ENCODE measurements at places on chromosomes 13 and 19. TPM values are rescaled to one million over a fixed set of nuclear protein-coding genes. Genes with fewer than 3 reads are reported as not detected.
A peak's percentile ranks its signal among the peaks of the same experiment; 100 is the strongest.

DNA sequence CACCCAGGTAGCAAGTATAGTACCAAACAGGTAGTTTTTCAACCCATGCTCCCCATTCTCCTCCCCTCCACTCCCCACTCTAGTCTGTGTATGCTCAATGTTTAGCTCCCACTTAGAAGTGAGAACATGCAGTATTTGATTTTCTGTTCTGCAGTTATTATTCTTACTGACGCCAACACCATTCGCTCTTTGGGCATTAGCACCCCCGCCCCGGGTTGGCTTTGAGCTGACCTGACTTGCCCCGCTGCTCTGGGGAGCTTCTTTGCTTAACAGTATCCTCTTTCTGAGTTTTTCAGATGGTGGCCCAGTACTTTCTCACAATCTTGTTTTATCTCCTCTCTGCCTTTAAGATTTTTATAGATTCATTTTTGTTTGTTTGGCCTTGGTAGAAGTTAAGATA lies 138.7 kb downstream of the CRYL1 start:
- no peak for DNase-seq

DNA sequence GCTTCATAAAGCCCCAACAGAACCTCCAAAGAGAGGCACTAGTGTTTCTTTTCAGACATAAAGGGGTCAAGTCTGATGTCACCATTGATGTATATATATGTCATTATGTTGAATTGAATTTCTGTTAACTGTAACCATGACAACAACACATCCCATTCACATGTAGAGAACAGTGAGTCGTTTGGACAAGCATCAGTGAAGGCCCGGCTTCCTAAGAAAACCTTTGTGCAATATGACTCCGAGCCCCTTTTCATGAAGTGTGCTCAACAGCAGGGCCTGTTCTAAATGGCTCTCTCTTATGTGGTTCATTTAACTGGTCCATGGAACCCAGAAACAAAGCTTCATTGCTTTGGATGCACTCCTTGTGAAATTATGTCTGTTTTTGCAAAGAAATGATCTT lies 67.2 kb upstream of the UBL3 start:
- no peak for DNase-seq

The KIR3DL1 gene
- not detected for total RNA-seq

DNA sequence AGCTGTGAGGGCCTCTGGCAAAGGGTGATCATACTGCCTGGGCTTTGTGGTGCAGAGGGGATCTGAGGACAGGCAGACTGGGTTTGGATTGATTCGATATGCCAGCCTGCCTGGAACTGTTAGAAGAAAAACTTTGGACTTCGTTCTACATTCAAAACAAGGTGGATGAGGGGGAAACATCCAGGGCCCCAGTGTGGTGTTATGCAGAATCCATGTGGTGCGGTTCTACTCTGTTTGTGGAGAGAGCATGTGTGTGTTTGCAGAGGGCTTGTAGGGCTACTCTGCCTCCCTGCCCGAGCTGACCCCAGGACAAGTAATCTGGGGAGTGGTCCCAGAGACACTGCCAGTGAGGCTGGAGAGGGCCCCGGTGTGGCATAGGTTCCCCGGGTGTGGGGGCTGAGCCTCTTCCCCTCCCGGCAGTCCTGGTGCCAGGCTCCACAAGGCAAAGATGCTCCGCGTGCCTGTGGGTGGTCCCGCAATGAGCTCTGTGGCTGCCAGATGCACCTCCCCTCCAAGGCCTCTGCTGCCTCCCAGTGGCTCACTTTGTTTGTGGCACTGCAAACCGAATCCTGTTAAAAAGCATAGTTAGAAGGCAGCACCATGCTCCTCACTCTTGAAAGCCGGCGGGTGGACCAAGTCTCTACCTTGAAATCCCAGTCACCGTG lies 22.3 kb upstream of the TFDP1 start:
- DNase-seq = peak; percentile 78
